GM03348 (cell line): ENCODE measurements at places on chromosomes 7 and 10.

DNA sequence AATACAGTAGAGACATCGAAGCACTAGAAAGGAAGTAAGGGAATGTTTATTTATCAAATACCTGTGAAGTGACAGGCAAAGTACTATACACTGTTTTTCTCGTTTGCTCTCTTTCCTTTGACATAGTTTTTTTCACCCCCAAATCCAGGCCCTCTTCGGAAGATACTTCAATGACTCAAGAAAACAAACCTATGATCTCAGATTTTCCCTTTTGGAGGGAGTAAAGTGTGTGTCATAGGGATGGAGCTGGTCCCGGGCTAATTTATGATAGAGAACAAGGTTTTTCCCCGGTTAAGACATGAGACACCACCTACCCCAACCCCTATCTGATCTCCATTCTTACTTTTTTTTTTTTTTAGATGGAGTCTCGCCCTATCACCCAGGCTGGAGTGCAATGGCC lies 61.7 kb downstream of the MAP3K8 start:
- no peak for DNase-seq

DNA sequence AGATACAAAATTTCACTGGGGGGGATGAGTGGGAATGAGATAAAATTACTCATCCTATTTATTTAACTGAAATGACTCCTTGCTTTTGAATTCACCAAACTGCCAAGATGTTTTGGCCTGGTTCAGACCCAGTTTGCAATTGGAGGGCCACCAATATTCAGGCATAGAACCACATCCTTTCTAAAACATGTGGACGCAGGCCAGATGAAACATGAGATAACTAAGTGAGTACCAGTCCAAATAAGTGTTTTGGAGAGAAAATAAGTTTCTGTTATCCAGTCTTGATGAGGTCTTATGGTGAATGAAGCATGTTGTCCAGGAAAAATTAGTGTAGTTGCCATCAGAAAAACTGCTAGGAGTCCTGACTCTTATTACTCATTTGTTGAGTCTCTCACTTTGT lies 36.3 kb upstream of the PDK4 start:
- DNase-seq: peak; percentile 12

DNA sequence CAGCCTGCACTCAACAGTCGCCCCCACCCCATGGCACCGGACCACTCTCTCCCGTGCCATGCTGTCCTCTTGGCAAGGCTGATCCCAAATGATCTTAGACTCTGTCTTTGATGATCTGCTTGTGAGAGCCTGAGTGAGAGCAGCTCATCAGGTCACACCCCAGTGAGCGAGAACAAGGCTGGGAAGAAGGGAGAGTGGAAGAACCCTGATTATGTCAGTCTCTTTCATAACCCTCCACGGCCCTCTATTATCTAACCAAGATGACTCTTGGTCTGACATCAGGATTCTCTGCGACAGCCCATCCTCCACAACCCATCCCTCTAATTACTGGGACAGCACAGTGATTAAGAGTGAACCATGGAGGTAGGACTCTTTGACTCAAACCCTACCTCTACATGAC lies 53.1 kb upstream of the C7orf33 start:
- no peak for DNase-seq

DNA sequence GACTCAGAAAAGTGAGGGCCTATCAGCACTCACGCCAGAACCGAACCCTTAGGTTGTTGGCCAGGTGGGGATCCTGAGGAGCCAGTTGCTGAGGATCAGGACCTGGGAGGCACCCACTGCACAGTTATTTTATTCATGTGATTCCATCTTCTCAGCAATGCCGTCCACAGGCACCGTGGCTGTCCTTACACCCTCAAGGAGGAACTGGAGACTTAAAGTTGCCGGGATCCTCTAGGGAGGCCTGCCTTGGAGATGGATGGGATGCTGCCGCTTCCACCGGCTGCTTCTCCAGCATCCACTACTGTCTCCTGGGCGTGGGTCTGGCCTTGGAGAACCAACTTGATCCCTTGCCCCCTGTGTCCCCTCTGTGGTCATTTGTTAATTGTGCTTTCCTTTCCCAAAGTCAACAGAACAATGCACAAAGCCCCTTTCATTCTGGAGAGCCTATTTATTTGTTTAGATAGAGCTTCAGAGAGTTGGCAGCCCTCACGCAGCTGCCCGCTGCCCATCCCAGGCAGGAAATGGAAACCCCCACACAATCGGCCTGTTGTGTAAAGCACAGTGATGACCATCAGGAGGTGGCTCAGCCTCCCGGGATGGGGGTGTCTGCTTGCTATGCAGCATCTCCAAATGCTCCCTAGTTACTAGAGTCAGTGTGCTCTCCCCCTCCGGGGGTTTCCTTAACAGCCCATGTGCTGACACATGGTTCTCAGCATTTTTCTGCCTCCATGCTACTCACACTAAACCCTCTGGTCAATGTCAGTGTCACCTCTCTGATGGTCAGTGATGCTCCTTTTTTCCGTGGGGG lies 52.9 kb upstream of the IGFBP3 start:
- no peak for DNase-seq

DNA sequence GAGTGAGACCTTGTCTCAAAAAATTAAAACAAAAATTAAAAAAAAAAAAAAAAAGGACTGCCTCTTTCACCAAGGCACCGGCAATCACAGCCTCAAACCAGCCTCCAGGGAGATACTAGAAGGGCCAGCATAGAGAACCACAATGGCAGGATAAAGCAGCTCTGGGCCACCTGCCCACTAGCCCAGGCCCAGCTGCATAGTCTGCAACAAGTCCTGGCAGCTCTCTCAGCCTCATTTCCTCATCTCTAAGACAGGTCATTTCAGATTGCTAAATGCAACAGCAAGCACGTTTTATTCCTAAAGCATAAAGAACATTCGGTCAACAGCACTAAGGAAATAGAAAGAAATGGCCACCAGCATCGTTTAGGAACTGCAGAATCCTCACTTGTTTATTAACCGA lies 28.8 kb downstream of the XPNPEP1 start:
- DNase-seq: peak; percentile 82

DNA sequence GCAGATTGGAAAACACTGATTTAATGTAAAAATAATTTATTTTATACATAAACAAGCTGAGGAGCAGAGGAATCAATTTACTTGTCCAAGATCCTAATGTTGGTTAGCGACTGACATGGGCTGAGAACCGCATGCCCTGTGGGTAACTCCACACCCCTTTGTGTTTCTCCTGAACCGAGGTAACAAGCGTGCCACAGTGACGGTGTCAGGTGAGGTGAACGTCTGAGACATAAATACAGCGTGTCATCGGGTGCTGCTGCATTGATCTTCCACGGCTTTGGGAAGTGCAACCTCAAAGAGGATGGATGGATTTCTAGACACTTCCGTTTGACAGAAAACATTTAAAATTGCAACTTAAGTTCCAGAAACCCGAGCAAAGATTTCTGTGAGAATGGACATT lies 386.8 kb upstream of the ADARB2 start:
- DNase-seq: no peak

GRCh38 chr7:77217474-77218185 lies 18.0 kb upstream of the FGL2 start:
- DNase-seq: no peak

DNA sequence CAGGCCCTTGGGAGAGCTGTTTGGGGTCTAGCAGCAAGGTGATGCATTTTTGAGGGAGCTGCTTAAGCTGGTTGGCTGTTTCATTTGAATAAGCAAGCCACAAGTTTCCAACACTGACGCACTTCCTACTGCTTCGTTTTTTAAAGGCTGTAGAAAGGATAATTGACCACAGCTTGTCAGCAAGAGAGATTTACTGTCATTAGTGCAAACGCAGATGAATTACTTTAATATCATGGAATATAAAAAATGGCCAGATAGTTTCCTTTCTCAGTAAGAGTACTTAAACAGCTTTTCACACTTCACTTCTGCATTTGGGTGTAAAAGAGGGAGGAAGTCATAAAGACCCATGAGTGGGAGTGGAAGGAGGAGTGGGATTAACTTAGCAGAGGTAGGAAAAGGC lies 61.5 kb downstream of the FZD1 start:
- DNase-seq: no peak

- DNase-seq: no peak
Measured at GRCh38 chr10:10044922-10045764, 972.5 kb upstream of the CELF2 start.

DNA sequence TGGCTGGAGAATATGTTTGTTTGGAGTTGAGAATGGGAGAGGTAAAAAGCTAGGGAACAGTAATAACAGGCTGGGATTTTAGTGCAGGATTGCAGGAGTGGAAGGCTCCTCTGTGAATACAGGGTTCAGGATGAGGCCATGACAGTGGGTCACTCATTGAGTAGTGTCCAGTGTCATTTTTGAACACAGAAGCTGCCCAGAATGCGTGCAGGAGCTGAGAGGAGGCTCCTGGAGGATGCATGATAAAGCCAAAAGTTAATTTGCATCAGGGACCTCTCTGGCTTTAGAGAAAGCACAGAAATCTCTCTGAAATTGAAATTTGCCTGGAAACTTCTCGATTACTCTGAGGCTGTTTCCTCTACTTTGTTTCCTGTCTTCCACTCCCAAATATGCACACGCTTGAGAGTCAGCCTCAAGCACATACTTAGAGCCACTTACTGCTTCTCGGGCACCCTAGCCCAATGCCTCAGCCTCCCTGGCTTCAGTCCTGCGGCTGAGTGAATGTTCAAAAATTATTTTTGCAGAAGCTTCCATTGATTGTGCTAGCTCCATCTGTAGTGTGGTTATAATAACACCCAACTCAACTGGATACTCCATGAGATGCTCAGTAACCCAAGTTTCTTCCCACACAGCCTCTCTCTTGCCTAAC lies 1.8 kb upstream of the GALNT17 start:
- DNase-seq: no peak

DNA sequence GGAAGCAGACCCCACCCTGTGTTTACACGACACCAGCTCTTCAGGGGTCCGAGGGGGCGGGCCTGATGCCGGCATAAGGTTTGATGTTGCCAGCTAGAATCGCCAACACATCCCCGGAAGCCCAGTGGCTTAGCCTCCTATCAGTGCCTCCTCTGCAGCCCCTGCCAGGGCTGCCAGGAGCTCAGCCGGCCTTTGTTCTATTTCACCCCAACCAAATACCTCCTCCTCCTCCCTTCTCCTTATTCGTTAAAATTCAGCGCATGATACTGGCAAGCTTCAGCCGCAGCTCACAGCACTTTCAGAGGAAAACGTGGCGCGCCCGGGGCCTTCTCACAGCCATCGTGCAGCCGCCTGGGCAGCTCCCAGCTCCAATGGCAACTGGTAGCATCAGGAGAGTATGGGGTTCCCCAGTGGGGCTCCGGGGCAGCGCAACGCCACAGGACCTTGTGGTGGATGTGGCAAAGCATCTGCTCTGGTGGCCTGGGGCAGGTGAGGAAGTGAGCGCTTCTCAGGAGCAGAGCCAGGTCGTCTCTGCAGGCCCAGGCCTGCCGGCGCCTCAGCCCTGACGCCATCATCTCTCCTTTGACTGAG lies 176.4 kb upstream of the RHEB start:
- DNase-seq: no peak

- no peak for DNase-seq
Measured at GRCh38 chr10:3857318-3857717, 72.3 kb upstream of the KLF6 start.

- DNase-seq: no peak
Measured at GRCh38 chr7:64551375-64552142, 11.3 kb downstream of the ZNF680 start.
